ENCODE measurements at places on chromosomes 1 and 21. TPM values are rescaled to one million over a fixed set of nuclear protein-coding genes. Genes with fewer than 3 reads are reported as not detected.

- DNase-seq = no peak
Observed at GRCh38 chr21:41559658-41560631, 52.0 kb upstream of the TMPRSS2 start.

HSD3B1 gene
- not detected for total RNA-seq

- no peak for DNase-seq
Observed at GRCh38 chr1:44632598-44632997, 41.7 kb downstream of the TMEM53 start.

EPHA10 gene
- 0.73 TPM for total RNA-seq

- DNase-seq = no peak
Observed at GRCh38 chr1:36594023-36594422, 111.3 kb upstream of the CSF3R start.

- DNase-seq = no peak
Observed at GRCh38 chr21:39852021-39852721, 15.1 kb upstream of the PCP4 start.

LDLRAD2 gene
- total RNA-seq = 1.6 TPM

SORT1 gene
- total RNA-seq = 34.0 TPM

DNA sequence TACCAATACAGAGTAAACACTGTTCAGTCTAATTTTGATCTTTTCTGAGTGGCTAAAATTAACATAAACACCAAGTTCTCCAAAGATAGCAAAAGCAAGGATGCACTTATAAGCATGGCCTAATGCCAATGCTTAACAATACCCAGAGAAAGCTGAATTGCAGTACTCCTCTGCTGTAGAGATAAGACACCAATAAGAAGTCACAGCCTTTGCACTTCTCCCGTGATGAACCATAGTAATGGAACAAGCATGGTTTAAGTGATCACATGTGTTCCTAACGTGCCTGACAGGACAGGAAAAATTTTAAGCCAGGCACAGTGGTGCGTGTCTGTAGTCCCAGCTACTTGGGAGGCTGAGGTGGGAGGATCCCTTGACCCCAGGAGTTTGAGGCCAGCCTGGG, 5.6 kb downstream of the PRDX1 start:
- no peak for DNase-seq

DDAH1 gene
- 70.7 TPM for total RNA-seq

DNA sequence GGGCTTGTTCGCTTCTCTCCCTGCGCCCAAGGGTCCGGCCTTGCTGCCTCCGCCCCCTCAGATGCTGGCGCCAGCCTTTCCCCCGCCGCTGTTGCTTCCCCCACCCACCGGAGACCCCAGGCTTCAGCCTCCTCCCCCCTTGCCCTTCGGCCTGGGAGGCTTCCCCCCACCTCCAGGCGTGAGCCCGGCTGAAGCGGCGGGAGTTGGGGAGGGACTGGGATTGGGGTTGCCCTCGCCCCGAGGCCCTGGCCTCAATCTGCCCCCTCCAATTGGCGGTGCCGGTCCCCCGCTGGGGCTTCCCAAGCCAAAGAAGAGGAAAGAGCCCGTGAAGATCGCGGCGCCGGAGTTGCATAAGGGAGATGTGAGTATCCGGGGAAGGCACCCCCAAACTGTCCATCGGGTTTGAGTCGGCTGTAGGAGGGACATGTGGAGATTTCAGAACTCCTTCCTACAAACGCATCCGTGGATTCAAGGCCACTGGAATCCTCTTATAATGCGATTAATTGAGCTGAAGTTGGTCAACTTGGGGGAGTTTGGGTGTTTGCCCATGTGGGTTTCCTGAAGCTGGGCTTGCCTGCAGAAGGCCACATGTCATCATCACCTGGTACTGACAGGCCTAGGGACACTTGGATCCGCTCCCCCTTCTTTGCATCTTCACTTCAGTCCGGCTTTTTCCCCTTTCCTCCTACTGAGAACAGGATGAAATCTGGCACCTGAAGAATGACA, 707 bp downstream of the PRCC start:
- no peak for DNase-seq
